Stimulated activated CD4-positive, alpha-beta T cell treated with anti-CD3 and anti-CD28 coated beads, TNF-alpha, amount 100 ng/mL, for 1 hour (primary cell): ENCODE measurements at places on chromosomes 11 and 22.

DNA sequence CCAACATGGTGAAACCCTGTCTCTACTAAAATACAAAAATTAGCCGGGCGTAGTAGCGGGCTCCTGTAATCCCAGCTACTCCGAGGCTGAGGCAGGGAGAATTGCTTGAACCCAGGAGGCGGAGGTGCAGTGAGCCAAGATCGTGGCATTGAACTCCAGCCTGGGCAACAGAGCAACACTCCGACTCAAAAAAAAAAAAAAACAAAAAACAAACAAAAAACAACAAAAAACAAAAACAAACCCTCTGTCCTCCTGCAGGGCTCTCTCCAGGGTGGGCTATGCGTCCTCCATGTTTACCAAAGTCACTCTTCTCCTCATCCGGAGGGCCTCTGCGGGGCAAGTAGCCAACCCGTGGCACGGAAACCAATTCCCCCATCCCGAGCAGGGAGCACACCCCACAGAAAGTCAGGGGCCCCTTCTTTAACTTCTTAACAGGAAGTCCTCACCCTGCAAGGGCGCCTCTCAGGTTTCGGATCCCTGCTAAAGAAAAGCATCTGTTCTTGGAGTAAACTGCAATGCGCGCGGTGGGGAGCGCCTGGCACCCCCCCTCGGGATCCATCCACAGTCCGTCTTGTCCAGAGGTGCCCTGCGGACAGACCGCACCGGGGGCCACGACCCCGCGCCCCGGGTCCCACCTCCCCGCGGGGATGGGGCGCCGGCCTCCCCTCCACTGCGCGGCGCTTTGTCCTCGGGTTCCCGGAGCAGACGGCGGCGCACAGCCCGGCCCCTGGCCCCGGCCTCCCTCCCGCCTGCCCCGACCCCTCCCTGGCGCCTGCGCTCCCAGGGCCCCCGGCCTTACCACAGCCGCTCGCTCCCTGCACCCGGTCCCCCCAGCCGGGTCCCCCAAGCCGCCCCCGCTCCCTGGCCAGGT, 712 bp downstream of the CERK start:
- DNase-seq = no peak

DNA sequence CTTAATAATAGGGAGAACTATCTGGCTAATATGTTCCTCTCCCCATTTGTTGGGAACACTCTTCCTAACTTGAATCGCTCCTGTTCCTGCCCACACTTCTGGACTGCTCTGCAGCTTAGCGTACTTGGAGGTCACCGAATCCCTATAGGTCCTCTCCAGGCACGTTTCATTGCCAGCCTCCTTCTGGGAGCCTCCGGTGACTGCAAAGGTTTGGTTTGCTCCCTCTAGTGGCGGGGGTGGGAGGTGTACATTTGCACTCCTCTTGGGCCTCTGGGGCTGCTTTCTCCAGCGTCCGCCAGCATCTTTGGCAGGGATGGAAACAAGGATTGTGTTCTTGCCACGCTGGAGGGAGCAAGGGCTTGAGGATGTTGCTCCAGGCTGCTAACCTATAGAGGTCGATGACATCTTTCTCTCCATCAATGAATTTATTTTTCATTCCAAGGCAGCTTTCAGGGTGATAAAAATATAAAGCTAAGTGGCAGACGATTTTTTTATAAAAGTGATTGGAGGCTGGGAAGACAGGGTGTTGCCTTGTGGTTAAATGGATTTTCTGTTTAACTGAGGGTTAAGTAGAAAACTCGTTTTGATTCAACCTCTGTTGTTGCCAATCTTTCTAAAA, 48.7 kb downstream of the TSPAN18 start:
- peak; percentile 30 for DNase-seq

DNA sequence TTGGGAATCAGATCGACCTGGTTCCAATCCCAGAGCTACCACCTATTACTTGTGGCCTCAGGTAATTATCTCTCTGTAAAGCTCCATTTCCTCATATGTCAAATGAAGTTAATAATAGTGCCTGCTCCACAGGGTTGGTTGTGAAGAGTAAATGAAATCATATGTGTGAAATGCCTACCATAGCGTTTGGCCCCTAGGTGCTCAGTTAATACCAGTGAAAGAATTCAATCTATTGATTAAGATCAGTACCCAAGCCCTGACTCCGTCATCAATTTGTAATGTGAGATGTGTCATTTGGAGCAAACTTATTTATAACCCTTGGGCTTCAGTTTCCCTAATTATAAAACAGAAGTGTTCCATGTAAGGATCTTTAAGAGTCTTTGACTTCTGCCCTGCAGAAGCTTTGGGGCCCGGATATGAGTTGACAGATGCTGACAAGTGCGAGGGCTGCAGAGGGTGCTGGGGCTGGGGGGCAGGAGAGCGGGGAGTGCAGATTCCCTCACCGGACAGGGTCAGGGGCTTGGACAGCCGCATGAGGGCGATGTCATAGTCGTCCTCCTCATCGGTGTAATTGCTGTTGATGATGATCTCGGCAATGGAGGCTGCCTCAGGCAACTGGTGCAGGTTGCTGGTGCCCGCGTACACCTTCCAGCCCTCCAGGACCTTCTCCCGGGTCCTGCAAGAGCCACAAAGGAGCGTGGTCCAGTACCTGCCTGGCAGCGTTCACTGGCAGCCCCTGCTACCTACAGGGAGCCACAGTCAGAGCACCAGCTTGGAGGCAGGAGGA, 20.9 kb downstream of the TMPRSS13 start:
- no peak for DNase-seq

DNA sequence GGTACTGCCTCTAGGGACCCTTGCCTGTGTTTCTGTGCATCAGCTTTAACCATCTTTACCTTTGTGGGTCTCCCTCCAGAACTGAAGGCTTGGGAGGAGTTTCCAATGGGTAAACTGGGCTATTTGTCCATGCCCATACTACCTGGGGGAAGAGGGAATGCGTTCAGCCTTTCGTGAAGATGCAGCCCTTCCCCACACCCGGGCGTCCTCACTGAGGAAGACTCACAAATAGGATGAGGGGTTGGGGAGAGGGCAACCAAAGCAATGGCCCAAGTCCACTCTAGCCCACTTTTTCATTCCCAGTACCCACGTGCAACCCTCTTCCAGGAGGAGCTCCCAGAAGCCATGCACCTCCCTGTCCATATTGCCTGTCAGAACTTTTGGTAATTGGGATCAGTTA, 61.8 kb upstream of the ADA2 start:
- DNase-seq = no peak

GRCh38 chr11:36333897-36334296, 37.8 kb downstream of the PRR5L start:
- DNase-seq = no peak

- DNase-seq = no peak
Observed at GRCh38 chr11:44488165-44488965, 77.1 kb upstream of the CD82 start.

DNA sequence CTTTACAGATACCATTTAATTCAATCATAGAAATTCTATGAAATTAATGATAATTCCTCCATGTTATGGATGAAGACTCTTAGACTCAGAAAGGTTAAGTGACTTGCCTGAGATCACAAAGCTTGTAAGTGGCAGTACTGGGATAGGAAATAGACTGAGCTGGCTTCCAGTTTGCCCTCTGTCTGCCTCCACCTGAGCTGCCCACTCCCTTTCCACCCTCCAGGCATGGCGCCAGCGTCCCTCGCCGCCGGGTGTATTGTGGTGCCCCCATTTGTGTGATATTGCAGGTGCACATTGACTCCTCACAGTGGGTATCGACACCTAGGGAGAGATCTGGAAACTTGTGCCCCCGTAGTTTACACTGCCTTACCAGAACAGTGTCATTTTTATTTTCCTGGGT, 9.4 kb upstream of the RPS3 start:
- DNase-seq = no peak

DNA sequence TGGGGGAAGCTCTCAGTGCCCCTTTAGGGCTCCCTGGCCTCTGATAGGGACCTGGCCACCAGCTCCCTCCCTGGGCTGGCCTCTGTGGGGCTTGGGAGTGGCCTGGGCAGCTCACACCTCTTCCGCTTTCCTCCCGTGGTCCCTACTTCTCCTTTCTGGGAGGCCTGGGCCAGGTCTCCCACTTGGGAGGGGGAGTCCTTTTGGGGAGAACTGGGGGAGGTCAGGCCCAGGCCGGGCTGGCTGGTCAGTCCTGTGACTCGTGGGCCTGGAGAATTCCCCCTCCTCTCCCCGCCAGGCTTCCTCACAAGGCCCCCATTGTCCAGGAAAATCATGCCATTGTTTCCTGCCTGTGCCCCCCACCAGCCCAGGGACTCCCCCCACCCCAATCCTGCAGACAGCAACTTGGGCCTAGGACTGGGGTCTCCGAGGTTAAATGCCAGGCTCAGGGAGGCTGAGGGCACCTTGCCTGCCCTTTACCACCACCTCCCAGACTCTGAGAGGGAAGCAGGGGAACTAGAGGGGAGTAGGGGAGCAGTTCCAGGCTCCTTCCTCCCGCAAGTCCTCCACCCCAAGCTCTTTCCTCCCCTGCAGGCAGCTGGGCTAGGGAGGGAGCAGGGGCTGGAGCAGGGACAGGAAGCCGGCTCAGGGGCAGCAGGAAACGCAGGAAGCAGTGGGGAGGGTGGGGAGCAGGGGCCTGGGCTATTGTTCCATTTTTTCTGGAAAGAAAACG, 2.8 kb downstream of the MAP3K11 start:
- no peak for DNase-seq

DNA sequence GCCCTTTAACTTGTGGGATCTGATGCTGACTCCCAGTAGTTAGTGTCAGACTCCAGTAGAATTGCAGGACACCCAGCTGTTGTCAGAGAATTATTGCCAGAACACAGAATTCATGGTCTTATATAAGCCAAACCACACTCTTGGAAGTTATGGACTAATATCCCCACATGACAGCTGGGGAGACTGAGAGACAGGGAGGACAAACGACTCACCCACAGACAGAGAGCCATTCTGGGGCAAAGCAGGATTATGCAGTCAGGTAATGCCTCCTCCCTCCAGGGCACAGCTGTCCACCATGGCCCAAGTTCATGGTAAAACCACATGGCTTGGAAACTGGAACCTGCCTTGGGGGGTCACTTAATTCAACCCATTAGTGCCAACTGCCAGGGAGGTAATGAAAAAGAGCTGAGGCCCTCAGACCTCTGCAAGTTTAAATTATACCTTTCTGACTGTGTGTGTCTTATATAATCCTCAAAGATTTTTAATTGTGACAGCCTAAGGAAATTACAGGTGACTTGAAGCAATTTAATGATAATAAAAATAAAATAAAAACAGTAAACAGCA, 299.5 kb downstream of the BUD13 start:
- no peak for DNase-seq

DNA sequence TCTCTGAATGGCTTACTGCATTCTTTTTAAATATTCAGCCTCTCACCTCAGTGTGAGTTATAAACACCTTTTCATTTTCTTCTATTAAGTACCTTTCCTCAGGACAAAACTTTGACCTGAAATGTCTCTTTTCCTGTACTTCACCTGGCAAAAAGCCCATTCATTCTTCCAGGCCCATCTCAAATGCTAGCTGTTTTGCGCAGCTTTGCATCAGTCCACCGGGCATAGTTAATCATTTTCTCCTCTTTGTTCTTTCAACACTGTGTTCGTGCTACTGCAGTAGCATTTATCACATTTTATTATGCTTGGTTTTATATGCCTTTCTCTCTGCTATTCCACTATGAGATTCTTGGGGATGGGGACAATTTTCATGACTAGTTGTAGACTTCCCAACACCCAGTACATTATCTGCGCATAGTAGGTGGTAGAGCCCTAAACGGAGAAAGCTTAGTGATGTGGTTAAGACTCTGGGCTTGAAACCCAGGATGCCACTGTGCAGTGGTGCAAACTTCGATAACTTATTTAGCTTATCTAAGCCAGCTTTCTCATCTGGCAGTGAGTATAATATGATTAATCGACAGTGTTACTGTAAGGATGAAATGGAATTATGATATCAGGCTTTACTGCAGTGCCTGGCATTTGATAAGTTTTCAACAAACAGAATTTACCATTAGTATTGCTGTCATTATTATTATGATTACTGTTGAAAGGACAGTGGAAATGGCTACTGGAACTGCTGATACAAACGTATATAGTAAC, 695.7 kb downstream of the NELL1 start:
- DNase-seq = no peak

DNA sequence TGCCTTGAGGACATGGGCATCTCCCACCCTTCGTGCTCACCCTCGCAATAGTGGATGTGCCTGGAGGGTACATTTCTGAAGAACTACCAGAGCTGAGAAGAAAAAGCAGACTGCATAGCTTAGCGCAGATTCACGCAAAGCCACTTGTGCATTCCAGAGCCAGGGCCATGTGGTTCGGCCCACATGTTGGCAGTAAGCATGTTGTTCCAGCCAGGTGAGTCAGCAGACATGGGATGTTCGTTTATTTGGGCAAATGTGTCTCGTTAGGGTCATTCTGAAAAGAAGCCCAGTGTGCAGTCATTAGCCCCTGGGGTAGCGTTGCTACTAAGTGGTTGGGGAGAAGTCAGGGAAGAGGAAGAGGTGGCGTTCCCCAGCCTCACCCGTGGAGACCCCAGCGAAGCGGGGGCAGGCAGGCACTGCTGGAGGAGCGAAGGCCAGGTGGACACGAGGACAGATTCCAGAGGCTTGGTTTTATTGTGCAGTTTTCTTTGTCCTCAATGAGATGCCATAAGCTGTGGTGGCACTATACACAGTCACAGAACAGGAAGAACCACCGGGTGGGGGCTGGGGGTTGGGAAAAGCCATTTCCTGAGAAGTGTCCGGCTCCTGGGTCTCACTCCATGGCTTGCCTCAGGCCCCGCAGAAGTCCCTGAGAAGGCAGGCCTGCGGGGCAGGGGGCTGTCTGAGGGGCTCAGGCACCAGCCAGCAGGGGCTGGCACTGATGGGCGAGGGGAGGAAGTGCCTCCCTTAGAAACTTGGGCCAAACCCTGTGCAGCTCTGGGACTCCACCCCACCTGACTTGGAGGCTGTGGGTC, 5.0 kb downstream of the THY1 start:
- no peak for DNase-seq

DNA sequence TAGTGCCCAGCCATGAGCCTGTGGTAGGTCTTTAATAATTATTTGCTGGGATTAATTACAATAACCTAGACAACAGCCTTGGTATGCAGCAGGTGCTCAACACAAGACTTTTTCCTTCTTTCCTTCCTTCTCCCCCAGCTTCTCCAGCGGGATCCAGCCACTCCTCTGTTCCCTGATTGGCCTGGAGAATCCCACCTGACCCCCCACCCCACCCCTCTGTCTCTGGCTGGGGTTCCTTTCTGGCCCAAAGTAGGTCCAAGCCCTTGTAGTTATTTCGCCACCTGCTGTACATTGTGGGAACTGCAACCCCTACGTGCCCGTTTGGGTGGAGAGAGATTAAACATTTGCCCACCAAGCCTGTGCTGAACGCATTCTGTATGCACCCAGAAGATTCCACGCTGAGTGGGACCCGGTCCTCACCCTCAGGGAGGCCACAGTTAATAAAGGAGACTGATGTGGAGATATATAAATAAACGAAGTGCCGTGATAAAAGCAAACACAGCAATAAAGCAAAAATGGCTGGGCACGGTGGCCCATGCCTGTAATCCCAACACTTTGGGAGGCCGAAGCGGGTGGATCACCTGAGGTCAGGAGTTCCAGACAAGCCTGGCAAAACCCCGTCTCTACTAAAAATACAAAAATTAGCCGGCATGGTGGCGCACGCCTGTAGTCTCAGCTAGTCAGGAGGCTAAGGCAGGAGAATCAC, 32.1 kb upstream of the DGKZ start:
- peak; percentile 31 for DNase-seq
